ENCODE measurements at places on chromosomes 16 and 17.
A peak's percentile ranks its signal among the peaks of the same experiment; 100 is the strongest.

- peak; percentile 14 for DNase-seq
Observed at GRCh38 chr16:8962393-8963009, 1.2 kb downstream of the USP7 start.

- DNase-seq = no peak
Observed at GRCh38 chr17:1743088-1743439, 393 bp downstream of the SERPINF2 start.

GRCh38 chr17:52986056-52986662 is 827.6 kb upstream of the CA10 start:
- DNase-seq = no peak

GRCh38 chr16:57837305-57838125 is 35.2 kb upstream of the KIFC3 start:
- no peak for DNase-seq

DNA sequence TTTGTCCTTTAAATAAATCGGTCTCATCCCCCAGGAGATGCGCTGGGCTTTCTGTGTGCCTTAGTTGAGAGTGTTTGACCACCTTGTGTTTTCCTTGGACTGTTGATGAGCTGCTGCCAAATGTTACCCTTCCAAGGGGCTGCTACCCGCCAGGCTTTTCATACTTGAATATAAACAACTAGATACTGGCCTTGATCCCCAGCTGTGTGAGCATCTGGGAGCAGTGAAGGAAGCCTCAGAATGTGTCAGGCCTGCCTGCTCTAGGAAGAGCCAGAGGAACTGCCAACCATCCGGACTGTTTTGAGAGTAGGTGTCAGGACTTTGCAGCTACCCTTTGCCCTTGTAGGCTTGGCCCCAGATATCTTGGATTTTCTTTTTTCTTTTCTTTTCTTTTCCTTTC is 57.8 kb downstream of the LDHD start:
- DNase-seq = no peak

DNA sequence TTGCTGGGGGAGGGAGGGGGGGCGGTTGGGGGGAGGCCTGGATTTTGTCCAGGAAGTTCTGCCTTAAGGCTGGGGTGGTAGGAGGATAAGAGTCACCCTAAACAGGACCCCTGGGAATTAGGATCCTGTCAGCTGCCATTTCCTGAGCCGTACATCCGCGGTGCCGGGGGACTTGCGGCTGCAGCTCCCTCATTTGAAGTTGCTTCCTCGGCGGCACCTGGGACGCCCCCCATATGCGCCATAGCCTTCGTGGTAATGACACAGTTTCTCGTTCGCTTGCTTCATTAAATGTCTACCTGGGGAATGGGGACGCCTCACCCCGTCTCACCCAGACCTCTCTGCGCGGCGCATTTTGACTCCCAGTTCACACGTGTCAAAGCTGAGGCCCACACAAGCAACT is 55.1 kb upstream of the PABPN1L start:
- DNase-seq = no peak

- no peak for DNase-seq
Observed at GRCh38 chr17:14359163-14360020, 58.5 kb downstream of the HS3ST3B1 start.

DNA sequence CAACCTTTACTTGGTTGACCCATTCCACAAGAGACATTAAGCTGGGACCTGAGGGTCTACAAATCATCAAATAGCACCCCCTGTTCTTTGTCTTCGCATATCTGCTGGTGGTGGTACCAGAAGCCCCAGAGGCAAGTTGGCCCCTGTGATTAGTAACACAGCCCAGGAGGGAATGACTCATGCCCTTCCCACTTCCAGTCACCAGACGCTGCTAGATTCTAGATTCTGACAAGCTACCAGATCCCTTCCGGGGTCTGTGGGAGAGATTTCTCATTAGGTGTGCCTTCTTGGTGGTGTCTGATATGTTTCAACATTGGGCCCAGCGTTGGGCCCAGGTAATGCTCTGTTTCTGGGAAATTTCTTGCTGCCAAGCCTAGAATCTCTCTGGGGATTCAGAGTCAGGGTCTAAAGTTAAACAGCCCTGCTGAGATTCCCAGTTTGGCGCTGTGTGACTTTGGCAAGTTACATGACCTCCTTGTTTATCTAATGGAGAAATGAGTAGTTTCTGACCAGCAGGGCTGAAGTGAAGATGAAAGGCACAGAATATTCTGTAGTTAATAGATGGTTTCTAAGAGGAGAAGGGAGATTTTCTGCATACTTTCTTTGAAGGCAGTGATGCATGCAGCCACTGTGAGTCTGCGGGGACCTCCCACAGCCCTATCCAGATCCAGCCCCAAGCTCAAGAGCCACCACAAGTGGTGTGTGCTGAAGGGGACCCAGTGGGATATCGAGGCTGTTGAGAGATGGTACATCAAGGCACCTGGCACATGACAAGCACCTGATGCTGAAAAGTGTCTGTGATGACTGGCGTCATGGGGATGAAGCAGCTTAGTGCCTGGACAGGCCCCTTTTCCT is 3.9 kb downstream of the TRPV2 start:
- no peak for DNase-seq

DNA sequence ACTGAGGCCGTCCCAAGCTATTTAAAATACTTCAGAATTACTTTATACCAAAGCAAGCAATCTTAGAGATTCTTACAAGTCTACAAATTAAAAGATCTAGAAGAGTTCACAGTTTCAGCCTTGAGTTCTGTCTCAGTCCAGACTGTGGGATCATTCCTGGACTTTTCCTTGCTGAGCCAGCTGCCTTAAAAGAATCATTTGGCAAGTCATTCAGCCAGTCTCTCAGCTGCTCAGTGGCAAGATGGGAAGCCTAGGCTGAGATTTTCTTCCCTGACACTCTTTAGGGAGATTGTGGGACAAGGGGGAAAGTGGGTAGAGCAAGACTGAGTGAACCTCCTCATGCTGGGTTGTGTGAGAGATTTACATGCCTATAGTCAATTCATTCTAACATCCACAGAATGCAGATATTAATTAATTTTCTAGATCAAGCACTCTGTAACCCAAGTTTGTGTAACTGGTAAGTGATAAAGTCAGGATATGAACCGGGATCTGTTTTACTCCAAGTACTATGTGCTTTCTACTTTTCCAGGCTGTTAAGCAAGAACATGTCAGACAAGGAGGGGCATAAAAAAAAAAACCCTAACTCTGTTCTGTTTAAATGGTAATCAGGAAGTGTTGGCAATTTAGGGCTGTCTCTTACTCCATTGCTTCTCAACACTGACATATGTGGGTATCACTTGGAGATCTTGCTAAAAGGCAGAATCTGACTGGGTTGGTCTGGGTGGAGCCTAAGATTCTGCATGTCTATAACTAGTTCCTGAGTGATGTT is 50.1 kb downstream of the HSD17B2 start:
- DNase-seq = no peak

DNA sequence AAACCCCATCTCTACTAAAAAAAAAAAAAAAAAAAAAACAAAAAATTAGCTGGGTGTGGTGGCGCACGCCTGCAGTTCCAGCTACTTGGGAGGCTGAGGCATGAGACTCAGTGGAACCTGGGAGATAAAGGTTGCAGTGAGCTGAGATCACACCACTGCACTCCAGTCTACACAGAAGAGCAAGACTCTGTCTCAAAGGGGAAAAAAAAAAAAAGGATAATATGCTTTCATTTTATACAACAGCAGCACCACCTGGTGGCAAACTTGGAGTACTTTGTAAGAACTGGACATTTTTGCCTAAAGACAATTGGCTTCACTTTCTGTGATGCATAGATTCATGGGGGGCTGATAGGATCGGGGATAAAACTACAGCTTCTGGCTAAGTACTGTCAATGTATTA is 8.5 kb downstream of the CHTF8 start:
- no peak for DNase-seq

GRCh38 chr16:72858665-72859493 is 189.0 kb downstream of the ZFHX3 start:
- no peak for DNase-seq

- DNase-seq = no peak
Observed at GRCh38 chr17:74299226-74300009, 25.4 kb downstream of the DNAI2 start.

DNA sequence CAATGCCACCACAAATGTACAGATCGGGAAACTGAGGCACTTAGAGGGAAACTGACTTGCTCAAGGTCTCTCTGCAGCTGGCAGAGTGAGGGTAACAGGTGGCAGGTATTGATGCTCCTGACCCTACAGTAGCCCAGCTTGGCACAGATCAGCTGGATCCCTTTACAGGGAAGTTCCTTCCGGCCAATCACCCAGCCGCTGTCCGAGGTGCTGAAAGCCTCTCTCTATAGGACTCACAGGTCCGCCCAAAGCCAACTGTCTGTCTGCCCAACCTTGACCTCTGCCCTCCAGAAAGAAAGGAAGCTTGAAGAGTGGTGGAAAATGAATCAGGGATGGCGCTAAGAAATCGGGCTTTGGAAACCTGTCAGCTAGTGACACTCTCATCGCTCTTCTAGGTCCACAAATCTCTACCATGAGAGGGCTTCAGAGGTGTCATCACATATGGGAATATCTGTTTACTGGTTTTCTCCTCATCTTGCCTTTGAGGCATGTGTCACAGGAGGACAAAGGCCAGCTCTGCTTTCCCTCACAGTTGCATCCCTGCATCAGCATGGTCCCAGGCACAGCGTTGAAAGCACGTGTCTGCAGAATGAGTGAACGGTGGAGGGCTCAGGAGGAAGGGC is 246.2 kb downstream of the KATNIP start:
- DNase-seq = no peak

DNA sequence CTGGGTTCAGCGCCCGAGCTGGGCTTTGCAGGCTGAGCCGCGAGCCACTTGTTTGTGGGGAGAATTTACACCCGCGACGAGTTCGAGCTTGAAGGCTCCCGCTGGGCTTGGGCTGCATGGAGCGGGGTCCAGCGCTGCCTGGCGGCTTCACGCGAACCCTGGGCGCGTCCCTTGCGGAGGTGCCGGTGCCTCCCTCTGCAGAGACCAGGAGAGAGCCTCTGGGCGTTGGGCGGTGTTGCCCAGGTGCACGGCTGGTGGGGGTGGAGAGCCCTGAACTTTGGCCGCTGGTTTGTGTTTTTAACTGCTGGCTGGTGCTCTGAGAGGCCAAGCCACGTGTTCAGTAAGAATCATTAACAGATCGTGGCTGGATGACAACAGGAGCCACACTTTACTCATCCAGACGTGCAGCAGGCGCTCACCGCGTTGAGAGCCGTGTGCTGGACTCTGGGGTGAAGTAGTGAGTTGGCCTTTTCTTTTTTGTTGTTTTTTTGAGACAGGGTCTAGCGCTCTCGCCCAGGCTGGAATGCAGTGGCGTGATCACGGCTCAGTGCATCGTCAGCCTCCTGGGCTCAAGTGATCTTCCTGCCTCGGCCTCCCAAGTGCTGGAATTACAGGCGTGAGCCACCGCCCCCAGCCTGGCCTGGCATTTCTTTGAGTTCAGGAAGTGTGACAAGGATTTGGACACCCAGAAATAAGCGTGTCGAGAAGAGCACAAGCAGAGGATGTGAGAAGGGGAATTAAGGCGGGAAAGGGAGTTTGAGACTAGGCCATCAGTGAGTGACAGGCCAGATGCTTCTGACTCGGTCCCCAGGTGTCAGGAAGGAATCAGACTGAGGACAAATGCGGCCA is 827 bp downstream of the CDK10 start:
- no peak for DNase-seq

GRCh38 chr17:43719578-43719977 is 39.0 kb downstream of the SOST start:
- no peak for DNase-seq

- DNase-seq = no peak
Observed at GRCh38 chr16:20303012-20303411, 24.3 kb downstream of the GP2 start.

- DNase-seq = no peak
Observed at GRCh38 chr17:12800855-12801365, 11.6 kb downstream of the ARHGAP44 start.

DNA sequence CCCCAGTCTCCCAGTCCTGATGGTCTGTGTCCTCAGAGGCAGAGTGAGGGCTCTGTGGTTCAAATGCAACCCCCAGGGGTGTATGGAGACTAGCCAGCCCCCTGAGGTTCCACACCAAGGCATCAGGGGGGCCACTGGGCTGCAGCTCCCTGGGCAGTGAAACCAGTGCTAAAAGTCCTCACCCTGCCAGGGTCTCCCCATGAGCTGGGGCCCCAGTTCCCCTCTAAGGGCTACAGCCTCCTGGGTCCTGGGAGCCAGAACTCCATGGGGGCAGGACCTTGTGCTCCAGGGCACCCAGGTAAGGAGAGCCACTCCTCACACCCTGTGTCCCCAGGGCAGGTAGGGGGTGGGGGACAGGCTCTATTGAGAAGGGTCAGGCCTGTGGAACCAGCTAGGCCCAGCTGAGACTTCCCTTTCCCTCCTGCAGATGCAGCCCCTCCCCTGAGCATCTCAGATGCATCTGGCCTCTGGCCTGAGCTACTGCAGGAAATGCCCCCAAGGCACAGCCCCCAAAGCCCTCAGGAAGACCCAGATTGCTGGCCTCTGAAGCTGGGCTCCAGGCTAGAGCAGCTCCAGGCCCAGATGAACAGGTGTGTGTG is 6.4 kb upstream of the DCAF7 start:
- DNase-seq = no peak

DNA sequence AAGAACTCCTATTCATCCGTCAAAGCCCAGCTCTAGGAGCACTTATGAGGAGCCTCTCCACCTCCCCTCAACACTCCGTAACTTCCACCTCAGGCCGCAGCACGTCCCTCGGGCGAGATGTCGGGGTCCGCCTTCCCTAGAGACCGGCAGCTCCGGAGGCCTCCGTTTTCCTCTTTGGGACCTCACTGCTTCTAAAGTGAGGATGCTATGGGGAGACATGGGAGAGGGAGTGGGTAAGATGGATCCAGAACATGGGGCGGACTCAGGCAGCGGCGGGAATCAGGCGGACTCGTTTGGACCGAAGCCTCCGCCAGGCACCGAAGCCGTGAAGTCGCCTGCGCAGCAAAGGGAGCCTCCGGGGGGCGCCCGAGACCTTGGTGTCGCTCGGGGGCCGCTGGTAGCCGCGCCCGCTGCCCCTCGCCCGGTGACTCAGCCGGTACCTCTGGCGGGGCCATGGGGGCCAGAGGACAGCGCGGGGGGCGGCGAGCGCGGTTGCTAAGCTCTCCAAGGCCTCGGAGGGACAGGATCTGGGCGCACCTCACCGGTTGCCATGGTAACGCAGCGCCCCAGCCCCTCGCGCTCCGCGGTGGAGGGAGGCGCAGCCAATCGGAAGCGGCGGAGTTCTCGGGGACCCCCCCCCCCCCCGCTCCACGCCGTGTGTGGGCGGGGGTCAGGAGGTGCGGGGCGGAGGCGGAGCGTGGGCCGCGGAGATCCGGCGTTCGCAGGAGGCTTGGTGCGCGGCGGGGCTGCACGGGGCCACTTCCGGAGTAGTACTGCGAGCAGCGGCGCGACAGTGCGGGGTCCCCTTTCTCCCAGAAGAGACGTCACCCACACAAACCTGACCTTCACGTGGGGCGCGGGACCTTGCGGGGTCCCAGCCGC is 1.3 kb upstream of the HIC1 start:
- DNase-seq = no peak

GRCh38 chr16:15770512-15770911 is 86.3 kb downstream of the MYH11 start:
- DNase-seq = no peak

DNA sequence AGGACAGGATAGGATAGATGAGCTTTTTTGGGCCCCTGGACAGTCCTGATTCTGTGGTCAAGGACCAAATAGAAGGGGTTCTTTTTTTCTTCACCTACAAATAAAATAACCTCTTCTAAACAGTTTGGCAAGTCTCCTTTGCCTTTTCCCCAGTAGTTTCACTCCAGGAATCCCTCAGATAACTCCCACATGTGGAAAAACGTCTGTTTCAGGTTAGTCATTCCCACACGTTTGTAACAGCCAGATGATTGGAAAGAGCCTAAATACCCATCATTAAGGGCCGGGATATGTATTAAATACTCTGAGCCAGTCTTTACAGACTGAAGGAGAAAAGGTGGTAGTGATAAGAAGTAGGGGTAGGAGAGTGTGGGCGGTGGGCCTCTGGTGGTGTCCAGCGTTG is 58.3 kb downstream of the PLD6 start:
- no peak for DNase-seq

GRCh38 chr17:63995626-63996025 is 2.5 kb upstream of the PRR29 start:
- DNase-seq = no peak

All from esophagus squamous epithelium (tissue), 5 donors.